ENCODE measurements at places on chromosomes 4 and X.

GRCh38 chr4:185213877-185214276 is 4.5 kb downstream of the SNX25 start:
- peak; percentile 8 for DNase-seq

- DNase-seq, result no peak
Measured at GRCh38 chrX:16148896-16149295, 18.4 kb upstream of the MAGEB17 start.

- DNase-seq, result no peak
Measured at GRCh38 chr4:159047478-159048165, 55.3 kb upstream of the RAPGEF2 start.

DNA sequence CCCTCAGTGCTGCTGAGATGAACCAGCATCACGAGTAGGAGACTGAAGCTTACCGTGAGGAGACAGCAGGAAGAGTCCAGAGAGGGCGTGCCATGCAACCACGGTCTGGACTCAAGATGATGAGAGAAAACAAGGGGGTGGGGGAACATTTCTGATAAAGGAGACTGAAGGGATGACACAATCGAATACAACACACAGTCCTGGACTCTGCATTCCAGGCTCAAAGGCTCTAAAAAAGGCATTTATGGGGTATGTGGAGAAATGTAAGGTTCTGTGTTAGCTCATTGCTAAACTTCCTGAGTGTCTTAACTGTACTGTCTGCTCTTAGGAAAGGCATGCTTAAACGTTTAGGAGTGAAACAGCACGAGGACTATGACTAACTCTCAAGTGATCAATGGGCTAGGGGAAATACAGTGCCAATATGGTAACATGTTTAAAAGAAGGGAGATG is 20.6 kb upstream of the IRAK1 start:
- DNase-seq, result no peak

DNA sequence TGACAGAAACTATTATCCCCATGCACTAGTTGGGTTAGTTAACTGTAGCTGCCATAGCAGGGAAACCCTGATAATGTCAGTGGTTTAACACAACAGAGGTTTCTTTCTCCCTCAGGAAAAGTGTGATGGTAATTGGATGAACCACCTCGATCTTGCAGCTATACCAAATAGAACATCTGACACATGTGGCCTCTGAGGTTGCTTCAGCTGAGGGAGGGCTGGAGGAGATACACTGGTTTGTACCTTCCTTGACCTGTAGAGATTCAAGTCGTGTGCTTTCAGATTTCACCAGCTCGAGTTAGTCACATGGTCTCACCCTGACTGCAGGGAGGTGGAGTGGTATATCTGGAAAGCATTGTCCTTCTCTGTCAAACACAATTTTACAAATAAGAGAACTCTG is 147.2 kb upstream of the SFRP2 start:
- no peak for DNase-seq

GRCh38 chr4:173494013-173494970 is 35.7 kb downstream of the HAND2 start:
- no peak for DNase-seq

- no peak for DNase-seq
Measured at GRCh38 chr4:146520896-146521540, 722 bp downstream of the SLC10A7 start.

GRCh38 chr4:170193496-170193895 is 103.7 kb upstream of the AADAT start:
- no peak for DNase-seq

- DNase-seq, result no peak
Measured at GRCh38 chr4:95465010-95465409, 83.8 kb downstream of the UNC5C start.

DNA sequence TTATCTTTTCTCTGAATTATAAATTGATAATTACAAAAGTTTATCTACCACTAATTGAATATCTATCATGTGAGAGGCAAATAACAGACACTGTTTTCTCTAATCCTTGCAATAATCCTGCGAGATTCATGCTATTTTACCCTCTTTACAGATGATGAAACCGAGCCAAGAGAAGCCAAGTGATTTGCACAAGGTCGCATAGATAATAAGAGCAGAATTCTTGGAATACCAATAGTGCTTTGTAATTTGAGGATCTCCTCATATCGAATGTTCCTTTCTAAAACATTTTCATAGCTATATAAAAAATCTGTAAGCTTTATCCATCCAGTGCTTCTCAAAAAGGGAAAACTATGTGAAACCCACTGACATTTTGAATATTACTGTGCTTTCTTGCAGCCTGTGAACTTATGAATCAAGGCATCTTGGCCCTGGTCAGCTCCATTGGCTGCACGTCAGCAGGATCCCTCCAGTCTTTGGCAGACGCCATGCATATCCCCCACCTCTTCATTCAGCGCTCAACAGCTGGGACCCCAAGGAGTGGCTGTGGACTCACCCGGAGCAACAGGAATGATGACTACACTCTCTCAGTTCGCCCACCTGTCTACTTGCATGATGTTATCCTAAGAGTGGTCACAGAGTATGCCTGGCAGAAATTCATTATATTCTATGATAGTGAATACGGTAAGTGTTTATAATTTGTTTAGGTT is 743.8 kb upstream of the ATOH1 start:
- DNase-seq, result no peak

GRCh38 chr4:54527532-54527931 is 130.2 kb upstream of the KIT start:
- DNase-seq, result no peak

GRCh38 chrX:40063555-40063954 is 34.2 kb downstream of the BCOR start:
- DNase-seq, result peak; percentile 19

GRCh38 chr4:25535701-25536473 is 119.8 kb upstream of the SLC34A2 start:
- DNase-seq, result no peak

DNA sequence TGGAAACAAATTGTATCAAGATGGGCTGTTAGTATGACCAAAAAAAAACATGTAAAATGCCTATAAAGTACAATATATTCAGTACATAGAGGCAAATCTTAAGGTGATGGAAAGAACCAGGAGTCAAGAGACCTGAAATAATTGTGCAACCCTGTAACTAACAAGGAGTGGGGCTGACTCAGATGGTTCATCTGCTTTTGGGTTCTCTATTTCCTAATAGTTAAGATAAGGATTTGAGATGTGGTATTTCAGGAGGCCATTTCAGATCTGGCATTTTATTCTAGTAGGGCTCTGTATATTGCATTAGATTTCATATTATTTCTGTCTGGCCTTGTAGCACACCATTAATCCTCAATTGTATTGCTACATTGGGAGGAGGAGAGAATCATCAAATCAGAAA is 268.4 kb downstream of the HS3ST1 start:
- DNase-seq, result no peak

DNA sequence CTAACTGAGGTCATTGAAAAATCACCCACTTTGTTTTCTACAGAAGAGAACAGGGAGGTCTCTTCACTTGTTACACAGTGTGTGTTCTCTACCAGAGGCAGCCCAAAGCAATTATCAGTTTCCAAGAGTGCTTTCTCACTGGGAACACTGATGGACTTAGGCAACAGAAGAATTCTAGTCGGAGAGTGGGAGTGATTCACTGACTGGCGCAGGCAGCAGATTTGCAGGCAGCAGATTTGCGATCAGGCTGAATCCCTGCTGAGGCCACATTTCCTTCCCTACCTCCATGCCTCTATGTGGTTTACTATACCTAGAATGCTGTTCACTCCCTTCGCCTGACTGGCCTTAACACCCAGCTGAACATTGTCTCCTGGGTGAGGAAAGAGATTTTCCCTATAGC is 6.6 kb downstream of the OCIAD2 start:
- DNase-seq, result no peak

GRCh38 chr4:41715155-41715554 is 33.4 kb downstream of the PHOX2B start:
- no peak for DNase-seq

DNA sequence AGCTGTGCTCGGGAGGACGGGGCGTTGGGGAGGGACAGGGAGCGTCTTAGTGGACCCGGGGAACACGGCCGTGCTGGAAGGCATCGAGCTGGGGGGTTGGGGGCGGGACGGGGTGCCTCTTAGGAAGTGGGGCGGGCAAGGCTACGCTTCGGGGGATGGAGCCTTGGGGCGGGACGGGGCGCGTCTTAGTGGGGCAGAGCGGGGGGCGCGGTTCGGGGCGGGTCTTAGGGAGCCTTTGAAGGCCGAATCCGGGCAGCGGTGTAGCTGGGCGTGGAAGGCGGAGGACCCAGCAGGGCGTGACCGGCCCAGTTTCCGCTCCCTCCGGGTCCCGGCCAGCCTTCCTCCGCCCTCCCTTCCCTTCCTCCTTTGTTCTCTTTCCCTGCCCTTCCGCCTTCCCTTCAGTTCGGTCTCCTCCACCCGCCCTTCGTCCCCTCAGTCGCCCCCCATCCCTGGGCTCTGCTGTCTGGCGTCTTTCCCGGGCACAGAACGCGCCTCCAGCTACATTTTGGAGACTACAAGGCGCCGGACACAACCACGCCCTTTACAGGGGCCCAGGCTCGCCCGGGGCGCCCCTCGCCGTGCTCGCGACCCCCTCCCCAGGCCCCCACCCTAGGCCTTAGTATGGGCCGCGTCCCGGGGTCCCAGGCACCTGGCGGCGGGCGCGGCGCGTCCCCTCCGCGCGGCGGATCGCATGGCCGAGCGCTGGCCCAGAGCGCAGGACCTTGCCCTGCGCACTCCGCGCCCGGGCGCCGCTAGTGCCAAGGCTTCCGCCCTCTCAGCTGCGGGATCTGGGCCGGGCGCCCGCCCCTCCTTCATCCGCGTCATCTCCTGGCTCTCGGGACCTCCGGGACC is at the start of gene ARSD:
Gene ARSD, minus strand, starts transcription at position 757 of the 852 bp plus-strand sequence. Its CDS starts 64 bp downstream, at position 693.
- peak; percentile 97 for DNase-seq

- no peak for DNase-seq
Measured at GRCh38 chr4:78149751-78150542, 92.8 kb downstream of the FRAS1 start.

DNA sequence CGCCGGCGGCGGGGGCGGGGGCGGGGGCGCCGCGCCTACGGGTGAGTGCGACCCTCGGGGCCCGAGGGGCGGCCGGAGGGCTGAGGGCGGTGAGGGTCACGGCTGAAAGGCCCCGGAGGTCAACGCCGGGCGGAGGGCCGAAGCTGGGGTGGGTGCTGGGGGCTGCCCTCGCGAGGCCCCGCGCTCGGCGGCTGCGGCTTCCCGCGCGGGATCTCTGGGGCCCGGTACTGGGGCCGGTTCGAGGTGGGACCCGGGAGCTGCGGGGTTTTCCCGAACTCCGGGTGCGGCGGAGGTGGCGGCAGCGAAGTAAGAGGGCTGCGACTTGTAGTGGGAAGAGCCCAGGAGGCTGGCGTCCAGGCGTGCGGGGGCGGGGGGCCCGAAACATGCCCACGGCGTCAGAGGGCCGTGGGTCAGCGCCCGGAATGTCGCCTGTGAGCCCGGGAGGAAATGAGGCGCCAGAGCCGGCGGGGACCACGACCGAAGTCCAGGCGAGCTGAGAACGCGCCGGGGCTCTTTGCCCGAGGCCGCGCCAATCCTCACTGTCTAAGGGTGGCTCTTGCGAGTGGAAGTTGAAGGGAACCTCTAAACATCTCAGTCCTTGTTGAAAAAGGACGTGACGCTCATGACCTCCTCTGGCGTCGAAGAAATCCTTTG is 407 bp downstream of the IL13RA1 start:
- DNase-seq, result no peak

GRCh38 chr4:87118826-87119225 is 101.6 kb downstream of the KLHL8 start:
- DNase-seq, result no peak

DNA sequence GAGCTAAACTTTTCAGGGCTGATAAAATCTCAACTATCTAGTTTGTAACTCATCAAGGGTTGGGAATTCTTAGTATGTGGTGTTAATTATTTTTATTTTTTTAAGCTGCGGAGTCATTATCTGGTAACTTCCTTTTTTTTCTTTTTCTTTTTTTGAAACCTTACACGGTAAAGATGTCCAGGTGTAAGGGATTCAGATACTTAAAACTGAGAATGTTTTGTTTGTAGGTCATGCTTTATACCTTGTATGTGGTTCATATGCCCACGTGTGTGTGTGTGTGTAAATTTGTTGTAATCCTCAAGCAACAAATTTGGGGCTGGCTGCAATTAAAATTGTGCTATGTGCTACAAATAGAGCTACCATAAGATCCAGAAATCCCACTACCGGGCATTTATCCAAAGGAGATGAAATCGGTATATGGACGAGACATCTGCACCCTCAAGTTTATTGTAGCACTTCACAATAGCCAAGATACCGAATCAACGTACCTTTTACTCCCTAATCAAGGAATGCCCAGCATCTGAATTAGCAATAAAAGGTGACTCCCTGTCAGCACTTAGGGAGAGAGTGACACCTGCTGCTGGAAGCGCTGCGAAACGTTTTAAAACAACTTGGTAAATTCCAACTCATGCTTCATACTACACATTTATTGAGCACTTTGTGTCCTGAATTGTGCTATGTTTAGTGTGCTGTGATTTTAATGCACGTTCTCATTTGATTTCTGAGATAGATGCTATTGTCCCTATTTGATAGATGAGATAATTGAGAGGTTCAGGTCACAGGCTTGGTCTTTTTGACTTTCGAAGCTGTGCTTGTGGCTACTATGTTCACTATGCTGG is 16.1 kb downstream of the MSMO1 start:
- DNase-seq, result no peak

DNA sequence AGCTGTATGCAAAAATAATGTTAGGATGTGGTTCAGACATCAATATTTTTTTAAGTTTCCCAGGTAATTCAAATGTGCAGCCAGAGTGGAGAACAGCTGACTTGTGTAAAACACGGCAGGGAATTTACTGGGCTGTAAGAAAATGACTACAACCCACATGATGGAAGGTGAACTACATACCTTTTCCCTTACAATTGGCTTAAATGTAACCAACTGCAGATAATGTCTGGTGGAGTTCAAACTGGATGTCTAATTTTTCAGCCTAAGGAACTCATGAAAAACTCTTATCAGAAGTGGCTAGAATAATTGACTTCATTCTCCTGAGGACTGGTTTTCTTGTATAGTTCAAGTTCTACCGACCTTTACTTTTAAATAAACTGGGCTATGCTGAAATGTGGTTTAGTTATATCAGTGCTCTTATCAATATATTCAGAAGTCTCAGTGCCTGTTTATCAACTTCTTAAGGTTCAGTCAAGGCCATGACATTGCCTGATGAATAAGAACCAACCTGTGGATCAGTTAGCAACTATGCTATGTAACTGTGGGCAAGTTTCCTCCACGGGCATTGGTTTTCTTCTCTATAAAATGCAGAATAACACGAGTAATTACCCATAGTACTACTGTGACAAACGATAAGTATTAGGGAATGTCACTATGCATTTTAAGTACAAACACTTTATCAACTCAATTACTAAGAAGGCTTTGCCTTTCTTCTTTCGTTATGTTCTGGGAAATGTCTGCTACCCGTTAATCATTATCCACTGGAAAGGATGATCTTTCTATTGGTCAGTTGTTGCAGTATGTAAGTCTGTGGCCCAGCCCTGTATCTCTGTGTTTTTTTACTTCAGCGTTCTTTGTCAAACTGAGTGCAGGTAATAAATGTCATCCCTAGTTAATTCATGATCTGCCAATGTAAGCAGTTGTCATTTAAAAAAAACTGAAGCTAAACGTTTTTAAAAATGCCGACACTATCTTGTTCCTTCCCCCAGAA is 181.6 kb downstream of the PCDH7 start:
- DNase-seq, result no peak

- no peak for DNase-seq
Measured at GRCh38 chrX:31258166-31258565, 186.3 kb upstream of the FTHL17 start.
